ENCODE measurements at places on chromosomes 4 and X.

DNA sequence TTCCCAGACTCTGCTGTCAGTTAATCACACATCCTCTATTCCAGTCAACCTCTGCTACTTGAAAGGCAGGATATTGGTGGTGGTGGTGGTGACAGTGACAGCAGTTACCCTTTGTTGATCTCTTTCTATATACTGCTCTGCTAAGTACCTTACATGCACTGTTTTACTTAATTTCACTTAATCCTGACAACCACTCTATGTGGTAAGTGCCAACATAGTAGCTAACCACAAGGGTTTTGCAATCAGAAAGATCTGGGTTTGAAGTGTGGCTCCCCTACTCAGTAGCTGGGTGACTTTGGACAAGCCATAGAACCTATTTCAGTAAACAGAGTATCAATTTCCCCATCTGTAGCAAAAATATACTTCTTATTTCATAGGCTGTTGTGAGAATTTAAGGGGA, 24.2 kb upstream of the F9 start:
- no peak for DNase-seq

GRCh38 chr4:144969821-144970220, 128.2 kb downstream of the ANAPC10 start:
- DNase-seq: no peak

- no peak for DNase-seq
Measured at GRCh38 chrX:43436517-43436916, 219.6 kb upstream of the MAOA start.

- no peak for DNase-seq
Measured at GRCh38 chr4:159534655-159535054, 431.8 kb downstream of the RAPGEF2 start.

- no peak for DNase-seq
Measured at GRCh38 chr4:7944599-7945220, 5.0 kb upstream of the AFAP1 start.

- no peak for DNase-seq
Measured at GRCh38 chrX:149993989-149994388, 55.7 kb upstream of the EOLA2 start.

DNA sequence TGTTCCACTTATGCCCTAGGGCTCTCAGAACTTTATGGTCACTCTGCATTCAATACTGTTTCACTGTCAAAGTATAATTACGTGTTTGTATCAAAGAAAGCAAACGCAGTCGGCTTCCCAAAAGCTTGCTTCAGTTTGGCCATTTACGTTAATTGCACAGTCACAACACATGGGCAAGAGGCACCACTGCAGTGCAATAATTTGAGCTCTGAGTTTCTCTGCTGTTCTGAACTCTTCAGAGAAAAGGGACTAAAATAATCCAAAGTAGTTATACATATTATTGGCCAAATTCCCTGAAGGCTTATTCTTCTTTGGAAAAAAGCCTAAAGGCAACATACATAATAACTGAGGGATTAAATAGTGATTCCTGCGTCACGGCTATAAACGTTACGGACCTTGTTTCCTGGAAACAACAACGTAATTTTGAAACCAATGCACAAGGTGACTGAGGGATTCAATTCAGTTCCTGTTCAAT, 51.3 kb downstream of the RNF150 start:
- no peak for DNase-seq

- no peak for DNase-seq
Measured at GRCh38 chrX:54964766-54965497, 29.1 kb downstream of the PFKFB1 start.

GRCh38 chr4:83440148-83440814, 15.3 kb downstream of the HELQ start:
- DNase-seq: no peak

DNA sequence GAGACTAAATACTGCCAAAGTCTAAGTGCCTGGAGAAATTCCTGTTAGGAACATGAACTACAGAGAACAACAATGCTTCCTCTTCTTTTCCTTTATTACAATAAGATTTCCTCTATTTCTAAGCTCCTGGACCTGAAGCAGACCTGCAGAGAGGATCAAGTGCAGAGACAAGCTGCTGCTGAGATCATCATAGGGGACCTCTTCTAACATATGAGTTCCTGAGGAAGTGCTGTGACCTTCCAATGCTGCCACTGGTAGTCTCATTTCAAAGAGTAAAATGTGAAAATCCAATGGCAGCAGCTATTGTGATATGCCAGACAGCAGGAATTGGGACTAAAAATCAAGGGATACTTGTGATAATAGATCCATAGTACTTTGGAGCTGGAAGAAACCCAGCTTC, 28.0 kb downstream of the CCNG2 start:
- no peak for DNase-seq

- no peak for DNase-seq
Measured at GRCh38 chr4:136112116-136112515, 1420.2 kb downstream of the PCDH18 start.

DNA sequence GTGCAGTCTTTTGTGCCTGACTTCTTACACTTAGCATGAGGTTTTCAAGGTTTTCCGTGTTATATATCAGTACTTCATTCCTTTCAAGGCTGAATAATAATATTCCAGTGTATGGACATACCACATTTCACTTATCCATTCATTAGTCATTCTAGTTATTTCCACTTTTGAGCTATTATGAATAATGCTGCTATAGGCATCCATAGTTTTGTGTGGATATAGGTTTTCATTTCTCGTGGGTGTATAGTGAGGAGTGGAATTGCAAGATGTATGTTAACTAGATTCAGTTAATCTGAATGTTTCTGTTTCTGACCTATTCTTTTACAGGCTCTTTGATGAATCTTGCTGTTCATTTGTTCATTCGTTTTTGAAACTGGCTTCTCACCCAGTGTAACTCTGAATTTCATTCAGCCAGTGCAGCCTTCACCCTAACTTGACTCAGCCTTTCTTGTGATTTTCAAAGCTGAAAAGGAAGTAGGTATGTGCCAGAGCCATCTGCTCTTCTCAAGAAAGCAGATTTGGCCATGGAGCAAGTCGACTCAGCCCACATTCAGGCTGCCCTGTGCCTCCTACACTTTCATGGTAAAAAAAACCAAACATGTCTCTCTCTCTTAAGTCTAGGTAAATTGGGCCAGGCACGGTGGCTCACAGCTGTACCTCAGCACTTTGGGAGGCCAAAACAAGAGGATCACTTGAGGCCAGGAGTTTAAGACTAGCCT, 56.3 kb upstream of the NOCT start:
- DNase-seq: no peak

DNA sequence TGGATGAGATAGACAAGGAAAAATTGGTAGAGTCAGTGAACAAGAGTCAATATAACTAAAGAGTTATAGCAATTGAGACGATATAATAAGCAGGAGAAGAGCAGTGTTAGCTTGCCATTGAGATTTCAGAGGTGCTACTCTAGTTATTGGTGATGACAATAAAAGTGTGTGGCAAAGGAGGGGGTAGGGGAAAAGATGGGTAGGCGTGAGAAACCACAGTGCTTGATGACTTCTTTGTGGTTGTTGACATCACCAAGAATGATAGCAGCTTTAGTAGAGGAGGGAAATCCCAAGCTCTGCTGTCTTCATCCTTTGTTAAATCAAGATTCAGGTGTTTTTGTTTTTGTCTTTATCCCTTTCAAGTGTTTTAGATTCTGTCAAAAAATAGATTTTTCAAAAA, 179.9 kb upstream of the PPP3CA start:
- peak; percentile 15 for DNase-seq

- no peak for DNase-seq
Measured at GRCh38 chr4:54473077-54473545, 184.6 kb upstream of the KIT start.

DNA sequence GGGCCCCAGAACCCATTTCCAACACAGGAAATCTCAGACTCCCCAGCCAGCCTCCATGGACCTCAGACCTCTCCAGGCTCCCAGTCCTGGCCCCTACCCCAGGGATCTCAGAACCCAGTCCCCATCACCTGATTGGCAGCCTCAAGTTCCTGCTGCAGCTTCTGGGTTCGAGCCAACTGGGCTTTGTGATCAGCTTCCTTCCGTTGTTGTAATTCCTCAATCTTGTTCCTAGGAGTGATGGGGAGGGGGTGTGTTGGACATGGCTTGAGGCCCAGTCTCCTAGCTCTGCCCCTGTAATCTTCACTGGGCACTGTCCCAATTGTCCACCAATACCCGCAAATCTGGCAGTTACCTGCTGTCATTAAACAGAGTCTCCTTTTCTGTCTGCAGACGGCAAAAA, 12.6 kb downstream of the GRIPAP1 start:
- DNase-seq: no peak

- no peak for DNase-seq
Measured at GRCh38 chrX:3029129-3029528, 12.1 kb upstream of the ARSF start.

GRCh38 chr4:132502096-132502552, 647.0 kb upstream of the PCDH10 start:
- DNase-seq: no peak

GRCh38 chrX:120739300-120739699, 109.4 kb upstream of the C1GALT1C1 start:
- no peak for DNase-seq

- DNase-seq: no peak
Measured at GRCh38 chrX:108412783-108413182, 25.4 kb downstream of the COL4A6 start.

DNA sequence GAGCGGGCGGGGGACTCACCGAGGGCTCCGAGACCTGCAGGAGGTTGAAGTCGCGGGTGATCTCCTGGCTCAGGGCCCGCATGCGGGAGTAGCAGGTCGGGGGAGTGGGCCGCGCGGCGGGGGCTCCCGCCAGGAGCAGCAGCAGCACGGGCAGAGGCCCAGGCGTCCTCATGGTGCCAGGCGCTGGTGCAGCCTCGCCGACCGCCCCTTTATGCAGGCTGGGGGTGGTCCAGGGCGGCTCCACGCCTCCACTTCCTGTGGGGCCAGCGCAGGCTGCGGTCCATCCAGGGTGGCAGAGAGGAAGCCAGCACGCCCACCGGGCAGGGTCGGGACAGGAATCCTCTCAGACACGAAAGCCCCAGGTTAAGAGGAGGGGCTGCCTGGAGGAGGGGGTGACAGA, at the start of gene CYTL1:
TSS of gene CYTL1 (minus strand) at position 185 of the 400 bp plus-strand sequence. CDS start at position 172, 13 bp downstream.
- DNase-seq: no peak

DNA sequence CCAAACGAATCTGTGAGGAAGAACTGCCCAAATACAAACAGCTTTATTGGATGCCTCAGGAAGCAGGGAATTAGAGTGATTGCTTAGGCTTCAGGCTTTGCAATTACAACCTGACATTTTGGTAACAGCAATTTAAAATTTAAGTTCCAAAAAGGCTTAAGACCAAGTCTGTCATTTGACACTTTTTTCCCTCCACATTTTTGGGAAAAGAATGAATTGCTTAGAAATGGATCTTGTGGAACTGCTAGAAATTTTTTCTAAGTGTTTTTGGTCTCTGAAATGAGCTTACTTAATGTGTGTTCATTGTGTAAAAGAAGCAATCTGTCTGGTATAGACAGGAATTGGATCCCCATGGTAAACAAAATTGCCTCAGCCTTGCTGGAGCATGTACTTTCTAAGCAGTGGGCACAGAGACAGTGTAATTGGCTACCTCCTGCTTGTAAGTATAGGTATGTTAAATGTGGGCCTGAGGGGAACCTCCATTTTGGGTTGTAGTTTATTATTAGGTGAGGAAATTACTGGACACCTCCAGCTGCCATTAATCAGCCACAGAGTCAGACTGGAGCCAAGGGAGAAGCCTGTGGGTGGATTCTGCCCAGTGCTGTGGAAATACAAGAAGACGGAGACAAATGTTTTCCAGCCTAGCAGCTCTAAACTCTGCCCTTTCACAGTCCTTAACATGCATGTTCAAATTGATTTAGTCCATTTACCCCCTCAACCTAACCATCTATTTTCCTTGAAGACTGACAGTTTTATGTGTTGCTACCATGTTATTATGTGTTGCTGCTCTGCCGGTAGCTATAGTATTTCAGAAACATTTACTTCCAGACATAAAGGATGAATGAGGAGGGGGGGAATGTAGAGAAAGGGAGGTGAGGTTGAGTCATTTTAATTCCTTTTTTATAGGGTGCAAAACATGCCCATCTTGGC, 473.0 kb downstream of the SPRY1 start:
- no peak for DNase-seq

DNA sequence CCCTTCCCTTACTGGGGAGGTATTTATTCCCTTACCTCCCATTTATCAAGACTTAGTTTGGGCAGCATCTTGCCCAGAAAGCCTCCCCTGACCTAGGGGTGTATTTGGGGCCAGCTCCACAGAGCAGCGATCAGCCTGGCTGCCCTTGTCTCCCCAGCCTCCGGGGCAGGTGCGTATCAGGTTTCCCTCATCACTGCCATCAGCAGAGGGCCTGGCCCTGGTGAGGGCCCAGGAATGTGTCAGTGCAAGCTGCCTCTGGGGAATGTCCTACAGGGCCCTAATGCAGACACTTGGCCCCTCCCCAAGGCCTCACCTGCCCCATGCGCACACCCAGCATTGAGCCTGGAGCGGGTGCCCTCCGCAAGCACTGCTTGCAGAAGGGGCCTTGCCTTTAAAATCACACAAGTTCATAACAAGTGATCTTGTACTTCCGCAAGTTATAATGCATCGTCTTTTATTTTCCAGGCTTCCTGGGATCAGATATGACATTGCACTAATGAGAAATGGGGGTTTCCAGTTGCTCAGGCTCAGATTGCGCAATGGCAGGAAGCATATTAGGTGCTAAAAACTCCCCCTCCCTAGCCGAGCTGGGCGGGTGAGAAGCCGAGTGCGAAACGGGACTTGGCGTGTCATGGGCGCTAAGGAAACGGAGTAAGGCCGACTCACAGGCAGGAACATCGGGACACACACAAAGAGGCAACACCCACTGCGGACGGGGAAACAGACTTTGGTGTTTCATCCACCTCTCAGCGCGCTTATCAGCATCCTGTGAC, 25.4 kb upstream of the AFAP1 start:
- no peak for DNase-seq

- no peak for DNase-seq
Measured at GRCh38 chr4:55874831-55875230, 21.4 kb downstream of the EXOC1 start.

DNA sequence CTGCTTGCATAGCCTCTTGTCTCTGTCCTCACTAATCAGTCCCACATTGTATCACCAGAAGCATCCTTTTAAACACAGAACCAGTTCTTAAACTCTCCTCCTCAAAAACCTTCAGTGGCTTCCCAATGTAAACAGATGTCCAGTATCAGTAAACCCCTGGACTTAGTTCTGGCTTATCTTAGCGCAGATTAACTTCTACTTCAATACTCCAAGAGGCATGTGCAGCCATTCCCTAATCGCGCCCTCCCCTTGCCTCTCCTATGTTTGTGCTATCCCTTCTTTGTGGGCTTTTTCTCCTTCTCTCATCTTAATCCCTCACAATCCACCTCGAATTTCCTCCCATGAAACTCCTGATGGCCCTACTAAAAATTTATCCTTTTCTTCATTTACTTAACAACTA, 193.8 kb downstream of the FBXO8 start:
- DNase-seq: no peak

GRCh38 chr4:7572894-7573293, 138.2 kb upstream of the PSAPL1 start:
- DNase-seq: no peak

- DNase-seq: no peak
Measured at GRCh38 chrX:112642349-112642748, 37.4 kb downstream of the LHFPL1 start.

DNA sequence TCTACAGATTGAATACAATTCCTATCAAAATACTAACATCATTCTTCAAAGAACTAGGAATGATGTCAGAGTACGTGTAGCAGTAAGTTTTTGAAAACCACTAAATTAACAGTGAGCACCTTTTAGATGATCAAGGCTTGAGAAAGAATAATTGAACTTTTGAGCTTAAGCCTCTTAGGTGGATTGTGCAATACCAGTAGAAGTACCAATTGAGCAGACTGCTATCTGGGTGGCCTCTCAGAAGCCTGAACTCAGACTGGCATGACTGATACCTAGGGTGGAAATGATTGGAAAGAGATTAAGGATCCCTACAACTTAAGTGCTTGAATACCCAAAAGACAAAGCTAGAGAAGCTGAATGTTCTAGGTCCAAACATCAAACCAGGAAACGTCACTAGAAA, 200.3 kb upstream of the GALNTL6 start:
- no peak for DNase-seq
